Fibroblast of the aortic adventitia (primary cell): ENCODE measurements at places on chromosomes 16 and 17. TPM values are rescaled to one million over a fixed set of nuclear protein-coding genes. Genes with fewer than 3 reads are reported as not detected.

PHKB gene
- 27.6 and 79.3 TPM in 2 replicates for total RNA-seq

GPR179 gene
- total RNA-seq = under 0.01 TPM in 2 replicates

BCL7C gene
- total RNA-seq = 22.3 and 45.5 TPM in 2 replicates

ITGAD gene
- total RNA-seq = not detected in 2 replicates

LRRC75A gene
- 3.6 and 6.1 TPM in 2 replicates for total RNA-seq
